ENCODE measurements at places on chromosomes 2 and 18.

DNA sequence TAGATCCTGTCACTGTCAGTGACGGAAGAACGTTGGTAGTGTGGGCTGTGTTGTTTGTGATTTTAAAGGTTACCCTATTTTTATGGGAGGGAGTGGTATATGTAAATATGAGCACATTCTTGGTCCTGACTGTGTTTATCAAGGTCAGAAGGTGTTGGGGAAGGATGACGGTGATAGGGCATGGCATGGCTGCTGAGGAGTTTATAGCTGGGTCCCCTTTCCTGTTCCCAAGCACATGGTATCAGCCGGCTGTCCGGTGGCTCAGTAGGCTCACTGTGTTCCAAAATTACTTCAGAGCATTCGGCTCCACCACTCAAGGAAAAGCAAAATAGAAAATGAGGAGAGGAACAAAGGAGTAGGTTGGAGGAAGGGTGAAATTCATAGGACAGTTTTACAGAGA, 28.6 kb downstream of the IRS1 start:
- DNase-seq: no peak

DNA sequence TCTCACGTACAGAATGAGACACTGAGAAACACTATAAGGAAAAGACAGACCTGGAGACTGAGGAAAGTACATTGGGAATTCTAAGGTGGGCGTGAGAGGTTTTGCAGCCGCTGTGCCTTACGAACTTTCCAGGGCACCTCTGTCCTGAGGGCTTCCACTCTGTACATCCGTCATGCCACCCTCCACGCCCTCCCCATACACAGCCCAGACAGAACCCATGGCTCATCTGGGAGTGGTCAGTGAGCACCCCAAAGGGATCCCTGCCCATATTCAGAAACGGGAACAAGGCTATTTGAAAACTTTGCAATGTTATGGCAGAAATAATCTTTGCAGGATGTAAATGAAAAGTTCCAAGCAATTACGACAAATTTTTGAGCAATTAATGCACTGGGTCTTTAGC, 95.4 kb upstream of the ZNF532 start:
- no peak for DNase-seq

- peak; percentile 12 for DNase-seq
Measured at GRCh38 chr2:71277536-71278103, 50.7 kb upstream of the PAIP2B start.

DNA sequence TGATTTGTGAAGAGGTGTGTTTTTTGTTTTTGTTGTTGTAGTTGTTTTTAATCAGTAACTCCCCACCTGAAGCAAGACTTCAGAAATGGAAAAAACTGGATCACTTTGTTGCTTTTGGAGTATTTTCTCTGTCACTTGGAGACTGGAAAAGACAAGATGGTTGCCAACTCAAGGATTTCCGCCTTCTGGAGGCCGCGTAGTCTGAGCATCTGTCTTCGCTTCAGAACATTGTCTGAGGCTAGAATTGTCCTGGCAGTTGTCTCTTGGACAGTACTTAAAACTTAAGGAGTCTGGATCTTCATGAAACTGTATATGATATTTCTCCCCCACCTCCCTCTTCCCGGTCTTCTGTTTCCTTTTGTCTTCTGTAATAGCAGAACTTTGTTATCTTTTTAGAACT, 67.7 kb downstream of the ARHGAP28 start:
- no peak for DNase-seq

GRCh38 chr2:9100080-9100876, 96.8 kb upstream of the MBOAT2 start:
- no peak for DNase-seq

GRCh38 chr2:1854729-1855547, 110.6 kb upstream of the PXDN start:
- DNase-seq: no peak

GRCh38 chr2:86020984-86021383, 84.7 kb downstream of the POLR1A start:
- DNase-seq: no peak

DNA sequence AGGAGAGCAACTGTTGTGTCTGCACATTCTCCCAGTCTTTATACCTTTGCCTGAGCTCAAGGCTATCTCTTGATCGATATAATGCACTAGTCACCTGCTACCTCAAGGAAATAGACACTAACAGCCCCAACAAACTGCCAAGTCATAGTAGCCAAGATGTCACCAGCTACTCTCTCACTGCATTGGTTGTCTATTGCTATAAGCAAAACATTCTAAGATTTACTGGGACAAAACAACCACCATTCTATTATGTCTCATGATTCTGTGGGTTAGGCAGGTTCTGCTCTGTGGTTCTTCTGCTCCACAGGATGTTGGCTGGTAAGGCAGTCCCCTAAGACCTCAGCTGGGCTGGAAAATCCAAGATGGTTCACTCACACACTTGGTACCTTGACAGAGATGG, 28.5 kb upstream of the MLPH start:
- no peak for DNase-seq

- DNase-seq: no peak
Measured at GRCh38 chr2:153488072-153488471, 9.5 kb upstream of the RPRM start.

DNA sequence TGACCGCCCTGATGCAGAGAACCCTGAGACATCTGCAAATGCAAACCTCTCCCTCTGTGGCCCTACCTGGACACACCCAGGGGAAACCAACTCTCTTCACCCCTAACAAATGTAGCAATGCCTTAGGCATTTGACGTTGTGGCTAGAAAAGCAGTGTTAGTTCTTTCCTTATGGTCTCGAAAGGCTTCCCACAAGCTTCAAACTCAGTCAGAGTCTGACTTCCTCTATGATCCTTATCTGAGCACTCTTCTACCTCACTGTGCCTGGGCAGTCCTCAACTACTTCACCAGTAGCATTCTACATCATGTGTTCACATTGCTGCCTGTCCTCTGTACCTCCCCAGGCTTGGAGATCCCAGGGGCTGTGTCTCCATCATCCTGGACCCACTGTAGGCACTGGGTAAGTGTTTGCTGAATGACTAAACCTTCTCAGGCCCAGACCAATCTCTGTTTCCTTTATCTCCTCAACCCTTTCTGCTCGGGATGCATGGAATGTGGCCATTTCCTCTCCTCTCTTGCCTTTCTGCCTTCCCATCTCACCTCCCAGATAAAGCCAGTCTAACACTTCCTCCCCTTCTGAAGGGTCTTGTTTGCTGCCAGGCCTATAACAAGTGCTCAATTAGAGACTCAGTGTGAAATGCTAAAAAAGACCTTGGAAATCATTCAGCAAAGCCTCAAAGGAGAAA, 91.7 kb upstream of the ACAA2 start:
- DNase-seq: no peak

DNA sequence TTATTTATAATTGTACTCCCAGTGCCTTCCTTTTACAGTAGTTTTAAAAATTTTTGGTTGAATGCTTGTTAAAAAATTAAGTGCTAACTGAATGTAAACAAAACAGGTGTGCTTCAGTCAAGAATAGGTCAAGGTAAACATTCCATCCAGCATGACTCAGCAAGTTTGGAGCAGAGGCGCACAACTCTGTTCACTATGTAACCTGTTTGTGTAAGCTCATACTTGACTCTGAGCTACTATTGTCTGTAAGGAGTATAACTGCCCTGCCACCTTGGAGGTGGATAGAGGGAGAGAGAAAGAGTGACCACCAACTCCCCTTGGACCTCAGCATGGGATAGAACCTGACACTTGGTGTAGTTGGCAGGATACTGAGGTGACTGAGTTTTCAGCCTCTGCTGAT, 207.4 kb upstream of the SYT4 start:
- DNase-seq: no peak

DNA sequence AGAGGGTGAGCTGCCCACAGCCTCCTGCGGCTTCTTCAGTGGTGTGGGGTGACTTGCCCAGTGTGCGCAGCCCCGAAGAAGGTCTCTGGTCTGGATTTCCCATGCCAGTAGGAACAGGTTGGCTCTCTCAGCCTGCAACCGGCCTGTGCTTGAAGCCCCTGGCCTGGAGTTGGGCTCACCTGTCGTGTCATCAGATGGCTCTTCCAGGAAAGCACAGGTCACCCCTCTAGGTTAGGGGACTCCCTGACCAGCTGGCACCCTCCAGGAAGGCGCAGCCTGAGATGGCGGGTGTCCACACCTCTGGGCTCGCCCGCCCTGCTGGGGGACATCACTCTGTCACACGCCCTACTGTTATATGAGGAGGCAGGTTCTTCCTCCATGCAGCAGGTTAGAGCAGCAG, 179.8 kb downstream of the SEPTIN10 start:
- no peak for DNase-seq

DNA sequence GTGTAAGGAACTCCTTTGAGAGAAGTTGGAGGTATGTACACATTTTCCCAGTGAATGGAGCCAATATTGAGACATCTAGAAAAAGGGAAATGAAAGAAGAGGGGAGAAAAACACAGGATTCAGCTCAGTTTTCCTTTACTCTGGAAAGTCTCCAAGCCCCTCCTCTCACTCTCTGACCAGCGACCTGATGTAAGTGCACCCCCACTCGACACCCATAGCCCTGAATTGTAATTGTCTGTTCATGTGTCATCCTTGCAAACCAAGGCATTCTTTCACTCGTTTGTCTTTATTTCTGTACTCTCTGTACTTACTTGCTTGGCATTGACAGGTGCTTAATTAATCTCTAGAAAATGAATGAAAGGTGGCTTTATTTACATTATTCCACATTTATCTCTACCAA, 55.7 kb upstream of the CTAGE1 start:
- no peak for DNase-seq

DNA sequence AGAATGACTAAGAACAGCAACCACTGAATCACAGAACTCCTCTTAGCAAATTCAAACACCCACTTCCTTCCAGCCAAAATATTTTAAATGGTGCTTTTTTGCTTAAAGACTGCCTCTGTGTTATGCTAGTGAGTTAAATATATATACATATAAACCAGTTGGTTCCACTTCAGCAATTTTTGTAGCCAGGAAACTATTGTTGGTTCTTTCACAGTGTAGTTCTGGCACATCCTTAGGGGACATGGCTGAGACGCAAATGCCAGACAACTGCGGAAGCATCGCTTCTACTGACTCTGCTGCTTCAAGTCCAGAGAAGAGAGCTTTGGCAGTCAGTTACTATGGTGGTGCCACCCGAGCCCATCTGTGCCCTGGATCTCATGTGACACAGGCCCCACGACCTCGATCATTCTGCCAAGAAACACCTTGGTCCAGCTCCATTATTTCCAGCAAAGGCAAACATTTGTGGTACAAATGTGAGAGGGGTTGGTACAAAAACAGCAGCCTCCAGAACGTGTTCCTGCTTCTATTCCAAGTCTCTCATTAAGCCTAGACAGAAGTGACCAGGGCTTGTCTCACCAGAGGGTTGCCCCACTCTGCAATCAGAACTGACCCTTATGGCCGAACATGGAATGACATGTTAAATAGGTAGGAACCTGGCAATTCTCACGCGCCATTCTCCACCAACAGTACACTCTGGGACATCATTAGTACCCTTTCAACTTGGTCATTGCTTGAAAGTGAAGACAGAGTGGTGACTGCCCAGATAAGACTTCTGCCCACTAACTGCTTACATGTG, 117.8 kb upstream of the NRP2 start:
- no peak for DNase-seq

GRCh38 chr2:126227250-126227649, 428.7 kb upstream of the GYPC start:
- DNase-seq: no peak

GRCh38 chr2:71923887-71924533, 223.7 kb downstream of the CYP26B1 start:
- DNase-seq: peak; percentile 57

GRCh38 chr2:1136846-1137245, 186.2 kb downstream of the SNTG2 start:
- no peak for DNase-seq

GRCh38 chr2:118062048-118062447, 26.2 kb upstream of the INSIG2 start:
- DNase-seq: no peak

DNA sequence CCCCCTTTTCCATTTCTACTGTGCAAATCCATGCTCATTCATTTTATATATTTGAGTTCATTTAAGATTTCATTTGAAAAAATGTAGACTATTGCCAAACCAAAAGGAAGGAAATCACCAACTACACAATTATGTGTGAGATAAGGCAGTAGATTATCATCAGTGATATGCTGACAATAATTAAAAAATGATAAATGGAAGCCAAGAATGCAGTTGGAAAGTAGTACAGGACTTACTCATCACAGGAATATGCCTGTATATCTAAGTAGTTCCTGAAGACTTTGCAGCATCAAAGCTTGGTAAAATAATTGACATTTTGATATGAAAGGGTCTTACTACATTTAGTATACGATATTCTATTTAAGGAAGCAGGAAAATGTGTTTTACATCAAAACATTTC, 166.1 kb upstream of the OTX1 start:
- no peak for DNase-seq

All from activated CD4-positive, alpha-beta T cell treated with anti-CD3 and anti-CD28 coated beads, Interleukin-2, Interleukin-4, amounts not matched to agents 100 ng/mL and 50 ng/mL, durations not matched to agents 16 hours and 8 hours (primary cell).